ENCODE measurements at places on chromosomes 16 and 17. TPM values are rescaled to one million over a fixed set of nuclear protein-coding genes. Genes with fewer than 3 reads are reported as not detected.

DNA sequence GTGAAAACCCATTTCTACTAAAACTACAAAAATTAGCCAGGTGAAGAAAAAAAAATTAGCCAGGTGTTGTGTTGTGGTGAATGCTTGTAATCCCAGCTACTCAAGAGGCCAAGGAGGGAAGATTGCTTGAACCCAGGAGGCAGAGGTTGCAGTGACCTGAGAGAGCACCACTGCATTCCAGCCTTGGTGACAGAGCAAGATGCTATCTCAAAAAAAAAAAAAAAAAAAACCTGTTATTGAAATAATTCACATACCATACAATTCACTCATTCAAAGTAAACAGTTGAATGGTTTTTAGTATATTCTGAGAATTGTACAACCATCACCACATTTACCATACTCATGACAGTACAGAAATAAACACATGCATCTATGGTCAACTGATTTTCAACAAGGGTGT lies 31.0 kb downstream of the ZNRF1 start:
- DNase-seq = no peak

GRCh38 chr16:20704281-20704680 lies 6.8 kb upstream of the ACSM1 start:
- DNase-seq = no peak

GRCh38 chr17:3896968-3897235 lies 4.0 kb upstream of the CAMKK1 start:
- no peak for DNase-seq

DNA sequence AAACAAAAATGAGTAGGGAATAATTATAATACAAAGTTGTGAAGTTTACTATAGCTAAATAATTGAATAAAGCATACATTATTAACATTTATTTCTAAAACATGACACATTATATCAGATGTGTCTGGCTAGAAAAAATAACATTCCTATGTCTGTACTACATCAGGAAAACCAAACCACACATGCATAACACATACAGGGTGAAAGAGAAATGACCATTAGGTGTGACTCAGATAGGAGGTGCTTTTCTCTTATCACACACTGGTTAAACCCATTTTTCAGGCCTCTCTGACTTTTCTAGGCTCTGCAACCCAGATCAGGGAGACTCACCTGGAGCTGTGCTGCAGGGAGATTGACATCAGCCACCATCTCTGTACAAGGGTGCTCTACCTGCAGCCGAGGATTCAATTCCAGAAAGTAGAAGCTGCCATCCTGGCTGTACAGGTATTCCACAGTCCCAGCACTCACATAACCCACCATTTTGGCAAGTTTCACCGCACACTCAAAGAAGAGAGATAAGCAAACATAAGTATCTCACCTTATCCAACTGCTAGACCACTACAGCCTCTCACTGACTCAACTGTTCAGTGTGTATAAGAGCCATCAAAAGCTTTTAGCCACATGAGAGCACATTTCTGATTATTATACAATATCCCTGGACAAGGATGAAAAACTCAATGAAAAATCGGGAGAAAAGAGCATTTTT lies 116.6 kb upstream of the C17orf78 start:
- no peak for DNase-seq

GRCh38 chr16:85891033-85891775 lies 7.8 kb upstream of the IRF8 start:
- no peak for DNase-seq

GRCh38 chr16:69773260-69773947 lies 11.3 kb downstream of the WWP2 start:
- DNase-seq = no peak

- no peak for DNase-seq
Observed at GRCh38 chr17:19629449-19629848, 19.1 kb upstream of the ALDH3A2 start.

DNA sequence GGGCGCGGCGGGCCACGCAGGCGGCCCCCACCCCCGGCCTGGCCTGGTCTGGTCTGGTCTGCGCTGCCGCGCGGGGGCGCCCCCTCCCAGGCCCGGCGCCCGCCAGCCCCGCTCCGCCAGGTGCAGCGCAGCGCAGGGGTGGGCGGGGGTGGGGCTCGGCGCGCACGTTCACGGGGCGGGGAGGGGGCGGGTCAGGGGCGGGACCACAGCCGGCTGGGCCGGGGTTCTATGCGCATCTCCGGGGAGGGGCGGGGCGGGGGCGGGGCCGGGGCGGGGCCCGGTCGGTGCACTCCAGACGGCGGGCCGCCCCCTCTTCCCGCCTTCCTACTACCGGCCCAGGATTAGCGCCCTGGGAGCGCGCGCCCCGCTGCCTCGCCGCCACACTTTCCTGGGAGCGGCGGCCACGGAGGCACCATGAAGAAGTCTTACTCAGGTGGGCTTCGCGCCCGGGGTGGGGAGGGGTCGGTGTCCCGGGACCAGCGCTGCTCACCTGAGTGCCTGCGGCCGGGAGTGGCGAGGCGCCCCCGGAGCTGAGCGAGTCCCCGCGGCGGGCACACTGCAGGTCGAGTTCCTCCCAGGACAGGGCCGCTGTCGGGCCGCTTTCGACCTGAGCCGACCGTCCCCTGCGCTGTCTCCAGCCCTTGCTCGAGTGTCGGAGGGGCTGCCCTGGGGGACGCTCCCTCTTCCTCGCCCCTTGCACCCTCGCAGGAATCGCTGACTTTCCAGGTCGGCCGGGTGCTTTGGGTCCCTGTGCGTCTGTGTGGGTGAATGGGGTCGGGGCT lies 140.5 kb downstream of the SEC14L1 start:
- no peak for DNase-seq

- no peak for DNase-seq
Observed at GRCh38 chr17:8563024-8563776, 67.3 kb downstream of the MYH10 start.

GRCh38 chr16:89475144-89475543 lies 15.2 kb downstream of the ANKRD11 start:
- DNase-seq = no peak

- no peak for DNase-seq
Observed at GRCh38 chr17:82383411-82383810, 11.8 kb downstream of the UTS2R start.

- no peak for DNase-seq
Observed at GRCh38 chr16:12081048-12081404, 104.5 kb downstream of the SNX29 start.

DNA sequence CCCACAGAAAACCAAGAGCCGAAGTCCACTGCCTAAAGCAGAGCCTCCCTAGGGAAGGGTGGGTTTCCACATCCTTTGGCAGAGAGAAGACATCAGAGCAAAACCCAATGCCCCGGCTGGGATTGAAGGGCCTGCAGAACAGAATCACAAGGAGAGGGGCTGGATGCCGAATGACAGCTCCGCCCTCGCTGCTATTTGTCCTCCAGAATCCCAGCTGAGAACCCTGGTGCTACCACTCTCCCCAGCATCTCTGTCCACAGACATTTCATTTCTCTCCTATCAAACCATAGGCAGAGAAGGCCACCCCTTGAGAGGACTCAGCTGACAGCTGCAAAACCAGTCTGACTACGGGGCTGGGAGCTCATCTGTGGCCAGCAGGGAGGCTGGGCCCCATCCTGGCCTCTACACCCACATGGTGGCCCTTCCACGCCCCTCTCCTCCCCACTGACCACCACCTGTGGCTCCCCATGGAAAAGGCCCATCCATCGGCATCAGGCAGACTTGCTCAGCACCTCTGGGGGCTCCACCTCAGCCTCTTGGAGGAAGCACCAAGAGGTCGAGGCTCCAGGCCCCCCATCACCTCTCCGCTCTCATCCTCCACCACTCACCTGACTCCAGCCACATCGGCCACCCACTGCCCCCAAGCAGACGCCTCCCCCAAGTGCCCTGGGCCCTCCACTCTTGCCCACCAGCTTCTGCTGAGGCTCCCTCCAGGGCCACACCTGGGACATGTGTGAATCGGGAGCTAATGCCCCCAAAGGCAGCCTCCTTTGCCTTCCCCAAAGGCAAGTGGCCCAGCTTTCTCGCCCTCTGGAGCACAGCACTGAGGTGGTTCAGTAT lies 288.5 kb downstream of the C16orf95 start:
- DNase-seq = no peak

The CRAMP1 gene
- 6.7 TPM for total RNA-seq

The RAB11FIP4 gene
- total RNA-seq = 0.07 TPM

The FA2H gene
- total RNA-seq = not detected

The RNF43 gene
- total RNA-seq = 0.13 TPM

The KRTAP4-9 gene
- total RNA-seq = not detected

The PIMREG gene
- 24.3 TPM for total RNA-seq

The CRYM gene
- not detected for total RNA-seq

All from pulmonary artery endothelial cell (primary cell).